ENCODE measurements at places on chromosomes 5 and 9.

DNA sequence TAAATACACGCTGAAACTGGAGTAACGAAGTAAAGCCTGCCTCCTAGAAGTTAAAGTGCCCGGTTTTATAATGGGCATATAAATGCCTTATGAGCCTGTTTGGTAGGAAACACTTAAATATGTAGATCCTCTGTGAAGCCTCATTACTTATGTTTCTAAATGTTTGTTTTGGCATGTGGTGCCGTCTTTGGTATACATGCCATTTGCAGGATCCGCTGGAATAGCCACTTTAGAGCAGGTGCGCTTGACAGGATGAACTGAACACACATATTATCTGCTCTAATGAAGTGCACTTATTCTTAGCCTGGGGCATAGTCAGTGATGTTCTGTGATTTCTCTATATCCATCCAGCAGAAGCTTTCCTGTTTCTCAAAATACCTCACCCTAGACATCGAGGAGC lies 778.1 kb upstream of the WWC1 start:
- no peak for DNase-seq

DNA sequence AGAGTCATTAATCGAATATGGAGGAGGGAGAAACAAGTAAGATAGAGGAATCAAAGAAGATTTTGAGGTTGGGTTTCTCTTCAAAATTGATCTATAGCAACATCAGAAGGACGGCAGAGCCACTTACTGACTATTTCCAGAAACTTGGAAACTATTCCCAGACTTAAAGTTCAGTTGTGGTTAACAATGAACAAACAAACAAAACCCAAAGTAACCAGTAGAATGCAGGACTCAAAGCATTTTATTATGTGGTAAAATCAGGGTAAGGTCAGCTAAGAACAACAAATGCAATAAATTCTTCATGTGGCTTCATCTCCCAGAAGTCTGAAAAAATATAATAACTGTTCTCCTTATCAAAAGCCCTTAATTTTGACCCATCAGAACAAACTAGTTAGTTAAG lies 54.9 kb upstream of the OSMR start:
- DNase-seq: no peak

DNA sequence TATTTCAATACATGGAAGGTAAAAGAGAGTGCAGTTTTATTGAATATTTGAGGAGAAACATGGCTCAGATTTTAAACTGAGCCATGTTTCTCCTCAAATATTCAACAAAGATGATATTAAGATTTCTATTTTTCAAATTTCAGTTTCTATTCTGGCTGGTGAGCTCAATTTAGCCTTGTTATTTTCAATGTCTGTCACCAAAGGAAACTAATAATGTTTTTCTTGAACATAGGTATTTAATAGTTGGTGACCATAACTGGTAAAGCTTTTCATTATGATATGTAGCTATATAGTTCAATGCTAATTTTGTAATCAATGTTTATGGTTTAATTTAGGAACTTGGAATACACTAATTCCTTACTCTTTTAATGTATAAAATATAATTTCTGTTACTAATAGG lies 177.4 kb downstream of the FER start:
- no peak for DNase-seq

DNA sequence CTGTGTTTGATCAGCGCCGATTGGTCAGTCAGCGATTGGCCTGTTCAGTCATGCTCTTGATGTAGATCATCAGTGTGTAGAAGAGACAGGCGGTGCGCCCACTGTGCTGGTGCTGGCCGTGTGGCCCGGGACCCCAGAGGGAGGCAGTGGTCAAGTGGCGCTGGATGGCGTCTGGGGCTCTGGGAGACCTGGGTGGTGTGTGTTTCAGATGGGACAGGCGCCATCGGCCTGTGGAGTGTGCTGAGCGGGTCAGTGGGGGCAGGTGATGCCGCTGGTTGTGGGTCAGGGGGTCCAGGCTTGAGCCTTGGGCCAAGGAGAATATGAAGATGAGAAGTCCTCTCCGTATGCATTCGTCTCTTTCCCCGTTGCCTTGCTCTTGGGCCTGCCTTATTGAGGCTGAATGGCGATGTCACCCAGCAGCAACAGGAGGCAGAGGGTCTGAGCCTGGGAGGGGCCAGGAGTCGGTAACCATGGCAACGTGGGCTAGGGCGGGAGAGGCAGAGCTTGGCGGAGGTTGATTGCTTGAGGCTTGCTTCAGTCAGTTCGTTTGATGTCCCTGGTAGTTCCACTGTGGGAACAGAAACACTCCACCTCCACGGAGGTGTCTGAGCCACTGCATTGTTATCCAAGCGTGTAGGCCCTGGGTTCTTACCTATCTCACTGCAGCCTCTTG lies 117.8 kb upstream of the CACNA1B start:
- no peak for DNase-seq

GRCh38 chr5:72238712-72239445 lies 81.2 kb downstream of the MRPS27 start:
- no peak for DNase-seq
